CD8-positive, alpha-beta memory T cell (primary cell): ENCODE measurements at places on chromosomes 1 and 21. TPM values are rescaled to one million over a fixed set of nuclear protein-coding genes. Genes with fewer than 3 reads are reported as not detected.

- DNase-seq: no peak
Observed at GRCh38 chr1:151062741-151063371, 2.7 kb downstream of the MLLT11 start.

The ECE1 gene
- total RNA-seq: 78.2 TPM

The POLR3C gene
- 54.1 TPM for total RNA-seq

- peak; percentile 47 for DNase-seq
Observed at GRCh38 chr1:222711319-222712252, 705 bp downstream of the AIDA start.

DNA sequence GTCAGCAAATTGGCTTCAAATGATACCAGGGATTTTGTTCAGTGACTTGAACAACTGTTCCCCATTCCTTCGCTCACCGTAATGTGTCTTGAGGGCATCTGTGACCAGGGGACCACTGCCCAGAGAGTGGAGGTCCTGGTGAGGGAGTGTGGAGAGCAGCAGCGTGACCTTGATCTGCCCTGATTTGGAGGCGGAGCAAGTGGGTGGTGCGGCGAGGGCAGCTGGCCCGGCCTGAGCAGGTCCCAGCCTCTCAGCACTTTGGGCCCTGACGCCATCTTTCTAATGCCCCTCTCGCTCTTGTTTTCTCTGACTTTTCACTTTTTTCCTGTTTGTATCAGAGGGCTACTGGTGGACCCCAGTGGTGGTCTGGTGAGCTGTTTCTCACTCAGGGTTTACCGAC is 31.1 kb downstream of the DIP2A start:
- no peak for DNase-seq

GRCh38 chr1:42731585-42731984 is 8.5 kb downstream of the CLDN19 start:
- no peak for DNase-seq

DNA sequence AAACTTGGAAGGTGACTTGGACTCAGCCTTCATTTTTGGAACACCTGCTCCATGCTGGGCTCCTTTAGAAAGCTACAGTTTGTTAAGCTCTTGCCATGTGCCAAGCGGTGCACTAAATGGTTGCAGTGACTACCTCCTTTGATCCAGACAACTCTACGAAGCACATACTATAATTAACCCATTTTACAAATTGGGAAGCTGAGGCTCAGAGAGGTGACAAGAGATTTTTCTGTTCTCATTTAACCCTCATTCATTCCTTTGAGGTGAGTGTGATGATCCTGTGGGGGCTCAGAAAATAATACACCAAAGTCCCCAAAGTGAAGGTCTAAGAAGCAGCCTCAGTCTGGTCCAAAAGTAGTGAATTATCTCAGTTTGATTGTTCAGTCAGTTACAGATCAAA is 1.6 kb upstream of the PAQR7 start:
- DNase-seq: no peak

DNA sequence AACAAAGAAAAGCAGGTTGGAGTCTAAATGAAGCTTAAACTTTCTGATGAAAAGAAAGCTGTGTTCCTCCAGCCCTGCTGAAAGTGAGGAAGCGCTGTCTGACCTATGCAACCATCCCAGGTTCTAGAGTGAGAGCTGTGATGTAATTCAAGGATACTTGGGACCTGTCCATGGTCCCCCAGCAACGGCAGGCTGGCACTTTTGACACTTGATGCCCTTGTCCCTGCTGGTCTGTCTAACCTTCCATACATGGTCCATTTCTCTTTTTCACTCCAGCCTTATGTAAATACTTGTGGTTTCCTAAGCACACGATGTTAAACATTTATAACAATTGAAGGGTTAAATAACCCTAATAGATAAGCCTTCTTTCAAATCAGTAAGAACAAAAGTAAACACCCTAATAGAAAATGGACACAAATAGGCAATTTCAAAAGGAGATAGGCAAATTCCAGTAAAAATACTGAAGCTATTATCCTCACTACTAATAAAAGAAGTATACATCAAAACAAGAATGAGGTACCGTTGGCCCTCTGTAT is 17.7 kb upstream of the KDM4A start:
- DNase-seq: no peak

- no peak for DNase-seq
Observed at GRCh38 chr1:10170239-10170574, 40.2 kb upstream of the KIF1B start.

The OR2T29 gene
- total RNA-seq: not detected

- DNase-seq: no peak
Observed at GRCh38 chr1:115313182-115313581, 24.9 kb downstream of the NGF start.

The TDRD5 gene
- total RNA-seq: not detected

DNA sequence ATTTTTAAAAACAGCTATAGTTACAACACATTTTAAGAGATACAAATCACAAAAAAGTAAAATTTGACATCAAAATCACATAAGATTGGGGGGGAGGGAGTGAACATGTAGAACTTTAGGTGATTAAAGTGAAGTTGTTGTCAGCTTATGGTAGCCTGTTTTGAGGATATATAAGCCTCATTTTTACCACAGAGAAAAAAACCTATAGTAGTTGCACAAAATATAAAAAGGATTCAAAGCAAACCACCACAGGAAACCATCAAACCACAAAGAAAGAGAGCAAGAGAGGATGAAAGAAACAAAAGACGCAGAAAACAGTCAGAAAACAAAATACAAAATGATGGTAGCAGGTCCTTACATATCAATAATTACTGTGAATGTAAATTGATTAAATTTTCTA is 291.9 kb upstream of the DEPDC1 start:
- no peak for DNase-seq

The AKNAD1 gene
- total RNA-seq: not detected

DNA sequence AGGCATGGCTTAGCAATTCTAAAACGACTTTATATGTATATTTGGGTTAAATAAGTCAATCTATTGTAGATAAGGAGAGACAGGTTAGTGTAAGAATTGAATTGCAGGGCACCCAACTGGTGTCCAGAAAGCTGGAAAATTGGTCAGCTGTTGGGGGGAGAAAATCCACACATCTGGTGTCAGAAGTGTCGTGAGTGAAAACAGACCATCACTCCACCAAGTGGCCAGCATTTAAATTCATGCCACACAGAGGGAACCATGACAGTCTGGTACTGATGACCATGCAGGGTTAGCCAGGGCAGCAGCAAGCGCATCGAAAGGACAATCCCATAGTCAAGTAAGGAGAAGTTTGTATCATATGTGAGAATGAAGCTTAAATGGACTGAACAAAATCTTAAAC is 11.7 kb downstream of the LAX1 start:
- no peak for DNase-seq

The AADACL3 gene
- not detected for total RNA-seq

The AMY2A gene
- total RNA-seq: not detected

GRCh38 chr1:104856518-104856917 is 1106.8 kb downstream of the AMY1C start:
- no peak for DNase-seq

DNA sequence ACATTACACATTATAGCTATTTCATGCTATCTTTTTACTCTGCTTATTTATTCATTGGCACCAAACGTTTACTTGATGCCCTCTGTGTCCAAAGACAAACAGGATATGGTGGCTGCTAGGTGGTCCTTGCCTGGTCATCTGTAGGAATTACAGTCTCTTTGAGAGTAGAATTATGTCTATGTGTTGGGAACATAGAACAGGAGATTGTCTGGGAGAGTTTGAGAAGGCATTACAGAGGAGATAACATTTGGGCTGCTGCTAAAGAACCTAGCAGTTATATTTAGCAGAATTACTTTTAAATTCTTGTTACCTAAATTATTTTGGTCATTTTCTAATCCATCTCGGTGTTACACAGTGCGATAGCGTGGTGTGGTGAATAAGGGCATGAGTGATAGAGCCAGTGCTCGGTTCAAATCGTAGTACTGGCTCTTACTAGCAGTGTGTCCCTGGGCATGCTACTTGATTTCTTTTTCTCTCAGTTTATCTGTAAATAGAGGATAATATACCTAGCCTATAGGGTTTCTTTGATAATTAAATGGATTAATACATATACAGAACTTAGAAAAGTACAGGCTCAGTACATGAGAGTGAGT is 20.5 kb downstream of the RRP15 start:
- DNase-seq: no peak

DNA sequence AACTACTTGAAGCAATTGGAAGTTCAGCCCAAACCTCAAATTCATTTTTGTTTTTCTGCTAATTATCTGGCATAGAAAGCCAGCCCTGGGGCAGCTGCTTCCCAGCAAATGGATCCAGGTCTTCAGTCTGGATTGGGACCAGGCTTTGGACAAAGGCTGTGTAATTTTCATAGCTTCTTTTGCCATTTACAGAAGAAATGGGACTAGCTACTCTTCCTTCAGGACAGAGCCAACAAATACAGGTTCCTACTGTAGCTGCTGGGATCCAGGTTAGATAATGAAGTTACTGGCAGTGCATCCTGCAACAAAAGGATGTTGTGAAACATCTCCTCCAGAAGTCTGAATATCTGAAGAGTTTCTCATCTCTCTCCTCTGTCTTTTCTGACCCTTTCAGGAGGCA is 171.5 kb upstream of the CAMK1G start:
- DNase-seq: no peak

The MAP3K6 gene
- total RNA-seq: 6.9 TPM

DNA sequence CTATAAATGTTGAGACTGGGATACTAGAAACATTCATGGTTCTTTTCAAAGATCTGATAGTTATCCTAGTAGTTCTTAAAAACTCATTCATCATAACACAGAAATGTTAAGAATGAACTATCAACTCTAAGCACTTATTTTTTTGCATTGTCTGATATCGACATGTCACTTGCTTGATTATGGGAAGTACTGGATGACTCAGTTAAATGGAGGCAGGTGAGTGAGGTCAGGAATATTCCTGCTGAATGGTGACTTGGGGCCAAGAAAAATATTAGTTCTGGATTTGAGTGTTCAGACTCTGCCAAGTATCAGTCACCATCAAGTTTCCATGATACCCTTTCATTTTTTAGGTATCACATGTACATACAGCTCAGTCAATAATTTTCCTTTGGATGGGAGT is 63.6 kb downstream of the NEK7 start:
- DNase-seq: no peak

The FAM72B gene
- 15.2 TPM for total RNA-seq
